Amniotic epithelial cell (primary cell): ENCODE measurements at places on chromosomes 12 and 14.
A peak's percentile ranks its signal among the peaks of the same experiment; 100 is the strongest.

- no peak for DNase-seq
These were observed 164.8 kb upstream of the NRXN3 start for GRCh38 chr14:78005325-78005724.

GRCh38 chr12:118734266-118734665 lies 247.1 kb upstream of the SRRM4 start:
- DNase-seq = no peak

GRCh38 chr12:111242184-111242583 lies 126.7 kb downstream of the PHETA1 start:
- no peak for DNase-seq

DNA sequence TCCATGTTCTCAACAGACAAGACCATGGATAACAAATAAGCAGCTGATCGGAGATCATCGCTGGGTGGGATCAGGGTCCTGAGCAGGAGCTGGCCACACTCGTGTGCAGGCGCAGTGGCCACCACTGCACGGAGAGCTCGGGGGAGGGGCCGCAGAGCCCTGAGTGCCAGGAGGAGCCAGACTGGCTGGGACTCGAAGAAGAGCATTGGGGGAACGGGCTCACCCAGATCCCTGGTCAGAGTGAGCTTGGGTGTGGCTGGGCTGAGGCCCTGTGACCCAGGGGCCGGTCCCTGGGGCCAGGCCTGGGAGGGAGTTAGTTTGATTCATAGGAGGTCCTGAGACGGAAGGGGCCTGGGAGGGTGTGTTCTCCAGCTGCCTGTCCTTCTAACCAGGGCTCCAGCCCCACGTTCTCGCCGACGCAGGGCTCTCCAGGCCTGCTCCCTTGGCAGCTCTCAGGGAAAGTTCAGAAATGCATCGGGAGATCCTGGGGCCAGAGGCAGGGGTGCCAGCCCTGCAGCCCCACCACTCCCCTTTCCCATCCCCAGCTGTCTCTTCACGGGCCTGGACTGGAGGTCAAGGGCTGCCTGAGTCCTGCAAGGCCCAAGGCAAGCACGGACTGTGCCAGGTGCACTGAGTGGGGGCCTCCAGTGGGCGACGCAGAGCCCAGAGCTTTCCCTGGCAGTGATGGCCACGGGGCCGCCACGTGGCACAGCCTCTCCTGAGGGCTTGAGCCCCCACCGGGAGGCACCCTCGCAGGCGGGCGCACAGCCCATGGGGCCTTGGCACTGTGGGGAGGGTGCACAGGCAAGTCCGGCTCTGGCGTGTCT lies 48.1 kb downstream of the FBRSL1 start:
- DNase-seq = no peak

DNA sequence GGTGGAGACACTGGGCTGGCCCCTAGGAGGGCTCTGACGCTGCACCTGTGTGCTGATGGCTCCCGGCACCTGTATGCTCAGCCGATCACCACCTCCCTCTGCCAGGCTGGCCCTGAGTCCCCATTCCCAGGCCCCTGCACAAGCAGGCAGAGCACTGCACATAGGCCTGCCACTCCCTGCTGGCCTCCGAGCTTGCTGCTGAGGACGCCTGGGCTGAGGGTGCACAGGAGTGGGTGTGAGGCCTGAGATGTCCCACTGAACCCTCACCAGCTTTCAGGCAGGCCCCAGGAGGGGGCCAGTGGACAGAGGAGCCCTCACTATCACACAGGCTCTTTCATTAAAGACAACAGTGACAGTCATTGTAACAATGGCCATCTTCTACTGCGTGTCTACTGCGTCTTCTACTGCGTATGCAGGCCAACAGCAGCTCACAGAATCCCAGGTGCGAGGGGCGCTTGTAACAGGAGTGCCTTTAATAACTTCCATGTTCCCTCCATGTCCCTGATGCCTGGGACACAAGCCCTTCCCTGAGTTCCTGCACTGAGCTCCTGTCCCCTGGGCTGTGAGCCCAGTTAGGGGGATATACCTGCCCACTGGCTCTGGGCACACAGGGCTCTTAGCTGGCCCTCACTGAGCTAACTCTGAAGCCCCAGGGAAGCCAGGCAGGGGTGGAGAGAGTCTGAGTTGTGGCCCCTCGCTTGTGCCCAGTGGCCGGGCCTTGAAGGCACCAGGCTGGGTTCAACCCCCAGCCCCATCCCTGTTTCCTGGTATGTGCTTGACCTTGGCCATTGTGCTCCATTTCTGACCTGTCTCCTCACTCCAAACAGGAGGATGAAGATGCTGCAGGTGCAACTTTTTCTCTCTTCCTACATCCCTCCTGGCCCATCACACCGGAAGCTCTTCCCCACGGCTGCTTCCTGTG lies 71.3 kb downstream of the PRIMA1 start:
- no peak for DNase-seq

GRCh38 chr14:46018846-46019420 lies 632.6 kb downstream of the RPL10L start:
- DNase-seq = no peak

GRCh38 chr14:65070471-65070976 lies 31.8 kb downstream of the MAX start:
- DNase-seq = peak; percentile 18

DNA sequence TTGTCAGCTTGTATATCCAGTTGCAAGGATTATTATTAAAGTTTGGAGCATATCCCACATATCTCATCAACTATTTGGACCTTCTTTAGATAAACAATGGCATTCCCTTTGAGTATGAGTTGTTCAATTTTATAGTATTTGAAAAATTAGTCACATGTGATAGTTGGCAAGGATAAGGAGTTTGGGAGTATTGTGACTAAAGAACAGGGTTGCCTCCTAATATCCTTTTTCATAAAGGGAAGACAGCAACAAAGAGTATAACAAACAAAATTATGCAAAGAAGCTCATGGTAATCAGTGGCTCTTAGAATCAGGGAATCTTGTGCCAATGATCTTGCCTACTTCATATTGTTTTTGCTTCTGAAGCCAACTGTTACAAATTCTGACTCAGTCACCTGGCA lies 31.2 kb upstream of the KCNH5 start:
- no peak for DNase-seq

DNA sequence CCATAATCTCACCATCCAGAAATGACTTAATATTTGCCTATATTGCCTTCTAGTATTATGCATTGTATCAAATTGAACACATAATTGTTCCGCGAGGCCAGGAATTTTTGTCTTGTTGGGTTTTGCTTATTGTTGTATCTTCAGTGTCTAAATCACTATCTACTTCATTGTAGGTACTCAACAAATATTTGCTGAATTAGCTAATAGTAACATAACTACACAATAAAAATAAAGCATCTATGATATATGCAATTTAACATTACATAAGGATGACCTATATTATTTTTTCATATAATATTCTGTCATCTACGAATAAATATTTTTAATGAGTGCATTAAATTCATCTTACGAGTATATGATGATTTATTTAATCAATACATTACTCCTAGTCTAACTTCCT lies 656.3 kb downstream of the ETNK1 start:
- no peak for DNase-seq

- no peak for DNase-seq
These were observed 11.3 kb upstream of the SAMD4A start for GRCh38 chr14:54555651-54556050.

DNA sequence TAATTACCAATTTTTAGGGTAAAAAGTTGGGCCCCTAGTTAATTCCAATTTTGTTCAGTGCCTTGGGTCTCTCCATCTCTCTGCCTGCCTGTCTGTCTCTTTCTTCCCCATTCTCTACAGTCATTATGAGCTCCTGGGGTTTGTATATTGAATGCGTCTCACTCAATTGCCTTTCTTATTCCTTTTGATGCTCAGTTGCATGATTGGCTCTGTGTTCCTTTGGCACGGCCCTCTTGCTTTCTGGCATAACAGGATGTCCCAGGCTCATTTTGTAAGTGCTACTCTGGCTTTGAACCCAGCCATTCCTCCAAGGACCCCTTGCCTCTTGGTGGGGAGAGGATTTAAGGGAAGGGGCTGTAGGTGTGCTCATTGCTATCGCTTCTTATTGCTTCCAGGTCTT lies 35.6 kb downstream of the ZNF664 start:
- no peak for DNase-seq

DNA sequence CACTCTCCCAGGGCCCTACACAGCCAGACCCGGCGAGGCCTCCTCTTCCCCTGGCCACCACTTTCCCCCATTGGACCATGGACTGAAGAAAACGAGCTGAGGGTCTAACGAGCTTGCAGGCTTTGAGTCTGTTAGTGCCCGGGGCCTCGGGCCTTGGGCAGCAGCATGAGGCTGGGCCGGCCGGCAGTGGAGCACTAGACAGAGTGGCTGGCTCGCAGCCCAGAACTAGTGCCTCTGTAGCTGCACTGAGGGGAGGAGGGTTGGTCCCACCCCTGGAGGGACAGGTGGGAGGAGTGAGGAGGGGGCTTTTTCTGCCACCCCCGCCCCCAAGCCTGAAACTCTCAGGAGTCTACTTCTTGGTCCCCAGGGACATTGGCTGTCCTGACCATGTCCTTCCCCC lies 38.7 kb downstream of the SLC6A12 start:
- no peak for DNase-seq

- DNase-seq = peak; percentile 95
These were observed 7.4 kb downstream of the PKP2 start for GRCh38 chr12:32889011-32889760.

DNA sequence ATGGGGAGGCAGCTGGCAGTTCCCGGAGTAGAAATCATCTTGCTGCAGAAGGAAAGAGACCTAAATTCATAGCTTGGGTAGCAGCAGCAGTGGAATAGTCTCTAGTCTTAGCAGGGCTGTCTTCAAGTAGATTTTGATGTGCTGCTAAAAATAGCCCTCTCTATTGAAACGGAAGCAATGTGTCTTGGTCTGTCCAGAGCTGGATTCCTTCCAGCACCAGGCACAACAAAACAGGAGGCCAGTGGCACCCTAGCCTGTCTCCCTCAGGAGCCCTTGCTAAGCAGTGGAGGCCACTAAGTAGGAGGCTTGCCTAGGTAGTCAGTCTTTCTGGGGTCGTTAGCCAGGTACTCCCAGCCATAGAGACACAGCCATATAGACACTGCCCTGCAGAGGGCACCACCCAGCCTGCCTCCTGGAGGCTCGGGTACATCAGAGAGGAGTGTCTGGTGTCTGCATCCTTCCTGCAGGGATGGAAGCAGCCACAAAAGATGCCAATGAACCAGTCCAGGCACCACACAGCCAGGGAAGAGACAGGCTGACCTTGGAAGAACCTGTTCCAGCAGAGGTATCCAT lies 97.5 kb downstream of the CRACR2A start:
- DNase-seq = no peak

- no peak for DNase-seq
These were observed 12.6 kb upstream of the OR8S1 start for GRCh38 chr12:48512855-48513254.

DNA sequence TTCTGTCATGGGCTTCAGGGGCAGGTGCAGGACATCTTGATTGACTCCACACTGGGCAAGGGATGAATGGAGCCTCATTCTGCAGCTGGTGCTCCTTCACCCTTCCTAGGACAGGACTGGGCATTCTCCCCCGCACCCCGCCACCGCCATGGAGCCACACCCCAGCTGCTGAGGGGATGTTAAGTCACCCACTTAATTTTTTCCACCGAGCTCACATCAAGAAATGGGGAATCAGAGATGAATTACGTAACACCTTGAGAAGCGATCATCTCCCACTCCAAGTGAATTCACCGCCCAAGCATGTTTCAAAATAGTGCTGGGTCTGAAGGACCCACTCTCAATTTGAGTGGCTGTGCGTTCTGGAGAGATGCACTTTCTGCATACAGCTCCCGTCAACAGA lies 94.2 kb downstream of the EML1 start:
- no peak for DNase-seq

DNA sequence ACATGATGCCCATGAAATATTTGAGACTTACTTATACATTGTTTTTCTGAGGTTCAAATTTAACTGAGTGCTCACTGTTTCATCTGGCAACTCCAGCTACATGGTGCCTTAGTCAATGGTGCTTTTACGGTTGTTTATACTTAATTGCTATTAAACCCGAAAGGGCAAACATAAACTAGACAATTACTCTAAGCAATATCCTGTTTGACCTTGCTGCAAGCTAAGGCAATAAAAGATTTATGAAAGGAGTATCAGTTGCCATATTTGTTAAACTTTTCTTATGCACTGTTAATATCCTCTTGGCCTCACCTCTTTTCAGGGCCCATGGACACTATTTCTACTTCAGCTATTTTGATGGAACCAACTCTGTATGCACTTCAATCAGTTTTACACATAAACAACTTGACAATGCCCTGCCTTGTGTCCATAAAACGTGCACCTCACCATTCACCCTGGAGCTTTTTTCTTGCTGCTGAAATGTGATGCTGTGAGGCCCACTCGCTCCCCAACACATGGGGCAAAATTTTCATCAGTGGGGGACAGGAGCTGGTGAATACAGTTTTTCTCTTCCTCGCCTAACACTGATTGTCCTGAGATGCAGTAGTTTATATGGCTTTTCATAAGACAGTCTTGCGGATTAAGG lies 64.1 kb upstream of the HIF1A start:
- no peak for DNase-seq

DNA sequence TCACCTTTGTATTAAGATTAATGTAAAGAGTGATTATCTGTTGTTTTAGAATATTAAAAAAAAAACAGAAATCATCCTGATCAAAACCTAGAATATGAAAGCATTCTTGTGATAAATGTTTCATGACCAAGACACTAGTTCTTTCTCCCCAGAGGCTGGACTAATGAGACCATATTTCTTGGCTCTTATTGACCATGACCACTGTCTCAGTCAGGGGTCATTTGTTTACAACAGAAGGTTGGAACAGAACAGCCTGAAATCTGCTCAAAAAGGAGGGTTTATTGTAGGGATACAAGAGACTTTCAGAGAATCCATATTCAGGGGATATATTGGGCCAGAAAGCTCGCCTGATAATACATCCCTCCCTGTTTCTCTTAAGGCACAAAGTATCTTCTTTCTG lies 87.7 kb downstream of the TMEM30B start:
- no peak for DNase-seq

DNA sequence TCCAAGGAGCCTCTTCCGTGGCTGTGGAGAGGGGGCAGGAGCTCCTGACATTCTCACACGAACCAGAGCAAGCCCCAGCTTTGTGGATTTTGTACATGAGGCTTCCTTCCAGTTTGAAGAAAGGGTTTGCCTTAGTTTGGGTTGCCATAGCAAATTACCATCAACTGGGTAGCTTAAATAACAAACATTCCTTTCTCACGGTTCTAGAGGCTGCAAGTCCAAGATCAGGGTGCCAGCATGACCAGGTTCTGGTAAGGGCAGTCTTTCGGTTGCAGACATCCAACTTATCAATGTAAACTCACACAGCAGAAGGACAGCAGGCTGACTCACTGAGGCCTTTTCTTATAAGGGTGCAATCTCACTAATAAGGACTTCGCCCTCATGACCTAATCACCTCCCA lies 25.9 kb upstream of the STAB2 start:
- peak; percentile 31 for DNase-seq
